Femur (tissue), 1 donor: ENCODE measurements at places on chromosomes 6 and 20.

GRCh38 chr6:118101220-118101619 is 194.2 kb downstream of the SLC35F1 start:
- DNase-seq: no peak

DNA sequence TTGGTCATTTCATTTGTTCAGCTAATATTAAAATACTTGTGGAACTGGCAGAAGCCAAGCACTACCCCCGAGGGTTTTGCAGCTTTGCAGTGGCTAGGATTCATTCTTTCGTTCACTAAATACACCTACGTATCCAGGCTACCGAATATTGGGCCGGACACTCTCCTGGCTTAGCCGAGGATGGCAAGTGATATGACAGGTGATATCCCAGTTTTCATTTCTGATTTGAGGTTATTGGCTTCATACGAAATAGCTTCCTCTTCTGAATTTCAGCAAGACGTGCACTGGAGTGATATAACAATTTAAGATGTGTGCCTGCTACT is 536 bp upstream of the MTFR2 start:
- no peak for DNase-seq

GRCh38 chr6:149433881-149434280 is 33.8 kb downstream of the SUMO4 start:
- DNase-seq: no peak

DNA sequence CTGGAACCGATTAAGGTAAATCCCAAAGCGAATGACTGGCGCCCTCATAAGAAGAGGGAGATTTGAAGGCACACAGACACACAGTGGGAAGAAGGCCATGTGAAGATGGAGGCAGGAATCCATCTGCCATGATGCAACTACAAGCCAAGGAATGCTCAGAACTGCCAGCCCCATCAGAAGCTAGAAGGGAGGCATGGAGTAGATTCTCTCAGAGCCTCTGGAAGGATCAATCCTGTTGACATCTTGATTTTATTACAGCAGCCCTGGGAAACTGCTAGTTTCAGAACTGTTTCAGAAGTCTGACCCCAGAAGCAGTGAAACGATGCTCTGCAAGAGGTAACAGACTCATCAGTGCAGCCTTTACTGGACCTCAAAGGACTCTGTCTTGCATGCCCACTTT is 103.5 kb upstream of the GPR6 start:
- DNase-seq: no peak

DNA sequence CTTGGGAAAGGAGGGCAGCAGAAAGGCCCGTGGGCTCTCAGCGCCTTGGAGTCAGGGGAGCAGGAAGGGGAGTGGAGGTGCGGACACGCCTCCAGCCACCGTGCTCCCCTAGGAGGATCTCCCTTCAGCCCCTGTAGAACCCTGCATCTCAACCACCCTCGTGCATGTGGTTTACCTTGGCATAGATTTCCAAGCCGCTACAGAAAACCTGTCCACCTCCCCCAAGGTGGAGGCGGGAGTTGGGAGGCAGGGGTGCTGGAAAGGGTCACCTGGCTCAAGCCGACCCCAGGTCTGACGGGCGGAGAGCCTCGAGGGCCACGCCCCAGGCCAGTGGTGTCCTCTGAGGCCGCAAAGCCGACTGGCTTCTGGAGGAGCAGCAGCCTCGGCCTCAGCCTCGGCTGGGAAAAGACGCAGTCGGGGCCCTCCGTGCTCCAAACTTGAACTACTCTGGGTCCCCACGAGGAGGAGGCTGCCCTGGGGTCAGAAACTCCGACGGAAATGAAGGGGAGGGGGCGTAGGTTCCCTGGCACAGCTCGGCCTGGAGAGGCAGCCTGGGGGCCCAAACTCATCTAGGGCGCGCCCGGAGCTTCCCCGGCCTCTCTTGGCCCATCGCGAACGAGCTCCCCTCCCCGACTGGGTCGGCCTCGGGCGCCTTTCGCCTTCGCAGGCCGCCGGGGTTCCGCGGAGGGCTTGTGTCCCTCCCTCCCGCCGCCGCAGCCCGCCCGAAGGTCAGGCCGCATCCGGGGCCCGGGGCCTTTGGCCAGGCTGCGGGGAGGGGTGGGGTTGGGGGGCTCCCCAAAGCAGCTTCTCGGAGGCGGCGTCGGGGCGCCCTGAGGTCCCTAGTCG is 6.3 kb upstream of the FOXF2 start:
- DNase-seq: no peak

GRCh38 chr6:3876866-3877265 is 27.7 kb downstream of the FAM50B start:
- no peak for DNase-seq

DNA sequence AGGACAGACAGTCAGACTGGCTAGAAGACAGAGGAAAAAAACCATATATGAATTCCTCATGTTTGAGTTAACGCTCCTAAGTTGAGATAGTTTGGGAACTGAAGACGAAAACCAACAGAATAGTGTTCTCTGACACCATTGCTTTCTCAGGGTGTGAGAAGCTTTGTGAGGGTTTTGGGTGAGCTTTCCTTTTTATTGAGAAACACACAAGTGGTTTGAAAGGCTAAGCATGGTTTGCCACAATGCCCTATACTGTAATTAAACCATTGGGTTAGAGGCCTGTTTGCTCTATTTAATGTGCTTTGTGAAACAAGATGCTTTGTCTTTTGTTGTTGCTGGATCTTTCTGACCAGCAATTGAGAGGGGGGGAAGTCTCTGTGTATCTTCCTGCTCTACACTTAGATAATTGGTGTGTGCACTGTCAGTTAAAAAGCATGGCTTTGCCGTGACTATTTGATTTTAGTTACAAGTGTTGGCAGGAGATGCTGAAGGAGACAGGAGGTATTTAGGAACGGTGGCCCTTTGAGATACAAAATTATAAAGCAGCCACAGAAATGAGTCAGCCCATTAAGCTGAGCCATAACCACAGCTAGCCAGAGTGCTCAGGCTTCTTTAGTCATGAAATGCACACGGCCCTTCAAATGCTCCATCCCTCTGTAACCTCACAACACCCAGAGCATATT is 273.0 kb upstream of the PREP start:
- DNase-seq: no peak

DNA sequence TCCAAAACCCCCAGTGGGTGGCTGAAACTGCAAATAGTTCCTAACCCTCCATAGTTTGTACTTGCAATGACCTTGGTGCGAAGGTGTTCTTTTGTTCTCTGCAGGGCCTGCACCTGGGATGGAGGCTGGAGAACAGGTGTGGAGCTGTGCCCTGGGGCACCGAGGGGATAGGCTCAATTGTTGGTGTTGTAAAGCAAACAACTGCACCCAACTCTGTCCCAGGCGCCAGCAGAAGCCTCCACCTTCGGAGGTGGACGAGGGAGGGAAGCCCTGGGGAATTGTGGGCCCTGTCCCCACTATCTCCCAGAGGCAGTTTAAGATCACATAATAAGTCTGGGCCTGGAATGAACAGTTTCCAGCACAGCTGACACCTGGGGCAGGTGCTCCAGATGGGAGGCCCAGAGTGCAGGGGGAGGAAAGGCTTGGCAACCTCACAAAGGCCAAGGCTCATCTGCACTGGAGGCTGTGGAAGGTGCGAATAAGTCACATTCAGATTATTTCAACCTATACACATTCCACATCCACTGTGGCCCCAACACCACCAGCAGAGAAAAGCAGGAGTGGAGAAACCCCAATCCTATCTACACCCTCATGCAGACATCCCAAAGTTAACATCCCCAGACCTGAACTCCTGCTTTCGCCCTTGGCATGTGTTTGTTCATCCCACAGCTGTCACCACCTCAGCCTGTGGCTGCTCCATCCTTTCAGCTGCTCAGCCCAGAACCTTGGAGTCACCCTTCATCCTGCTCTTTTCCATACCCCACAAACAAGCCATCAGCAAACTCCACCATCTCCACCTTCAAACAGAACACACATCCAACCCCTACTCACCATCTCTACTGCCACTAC is 12.3 kb upstream of the CBFA2T2 start:
- DNase-seq: no peak

GRCh38 chr6:147106759-147107401 is 97.3 kb upstream of the STXBP5 start:
- no peak for DNase-seq

GRCh38 chr6:35178932-35179832 is 34.6 kb upstream of the SCUBE3 start:
- no peak for DNase-seq

DNA sequence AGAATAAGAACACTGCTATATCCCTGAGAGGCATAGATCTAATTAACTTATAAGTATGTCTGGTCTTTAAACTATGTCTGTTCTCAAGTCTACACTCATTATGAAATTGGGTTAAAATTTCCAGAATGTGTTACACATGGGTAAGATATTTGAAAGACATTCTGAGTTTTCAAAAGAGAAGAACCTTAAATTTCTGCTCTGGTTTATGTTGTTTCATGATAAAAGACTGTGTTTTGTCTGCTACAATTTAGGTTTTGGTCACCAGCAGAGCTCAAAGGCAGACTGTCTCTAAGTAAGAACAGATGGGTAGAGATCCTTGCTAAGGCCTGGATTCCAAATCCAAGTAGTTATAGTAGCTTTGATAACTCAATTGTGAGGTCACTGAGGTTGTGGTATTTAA is 6.0 kb downstream of the STMND1 start:
- DNase-seq: no peak

- no peak for DNase-seq
These were observed 11.4 kb downstream of the RANBP9 start for GRCh38 chr6:13700232-13700631.

DNA sequence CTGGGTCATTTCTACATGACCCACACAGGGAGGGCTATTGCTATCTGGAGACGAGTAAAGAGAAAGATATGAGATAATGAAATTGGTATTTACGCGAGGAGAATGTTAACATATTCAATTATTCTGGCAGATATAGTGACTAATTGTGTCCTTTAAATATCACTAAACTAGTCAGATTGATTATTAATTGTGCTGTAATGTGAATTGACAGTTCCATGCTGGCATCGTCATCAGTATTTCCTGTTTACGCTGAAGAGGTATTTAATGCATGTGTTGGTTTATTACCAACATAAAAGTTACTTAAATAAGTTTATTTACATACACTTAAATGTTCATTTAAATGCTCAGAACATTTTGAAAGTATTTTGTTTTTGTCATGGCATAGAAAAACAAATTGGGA is 35.7 kb upstream of the OGFRL1 start:
- DNase-seq: no peak

GRCh38 chr6:43851204-43851865 is 81.3 kb downstream of the VEGFA start:
- DNase-seq: peak; percentile 32

- no peak for DNase-seq
These were observed 16.1 kb upstream of the CALHM6 start for GRCh38 chr6:116445102-116445501.

DNA sequence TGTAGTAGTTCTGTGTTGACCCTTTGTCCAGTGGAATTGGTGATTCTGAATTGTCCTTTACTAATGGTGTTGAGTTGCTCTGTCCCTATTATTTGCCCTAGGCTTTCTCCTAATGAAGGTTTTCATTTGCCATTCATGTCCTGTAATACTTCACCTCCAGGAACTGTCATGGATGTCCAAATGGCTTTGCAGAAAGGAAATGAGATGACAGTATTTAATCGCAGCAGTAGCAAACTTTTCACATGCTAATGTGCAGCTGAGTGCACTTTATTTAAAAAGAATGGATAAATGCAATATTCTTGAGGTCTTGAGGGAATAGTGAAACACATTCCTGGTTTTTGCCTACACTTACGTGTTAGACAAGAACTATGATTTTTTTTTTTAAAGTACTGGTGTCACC is 131.4 kb downstream of the SULF2 start:
- DNase-seq: no peak
